ENCODE measurements at places on chromosomes 5 and 9.
A peak's percentile ranks its signal among the peaks of the same experiment; 100 is the strongest.

DNA sequence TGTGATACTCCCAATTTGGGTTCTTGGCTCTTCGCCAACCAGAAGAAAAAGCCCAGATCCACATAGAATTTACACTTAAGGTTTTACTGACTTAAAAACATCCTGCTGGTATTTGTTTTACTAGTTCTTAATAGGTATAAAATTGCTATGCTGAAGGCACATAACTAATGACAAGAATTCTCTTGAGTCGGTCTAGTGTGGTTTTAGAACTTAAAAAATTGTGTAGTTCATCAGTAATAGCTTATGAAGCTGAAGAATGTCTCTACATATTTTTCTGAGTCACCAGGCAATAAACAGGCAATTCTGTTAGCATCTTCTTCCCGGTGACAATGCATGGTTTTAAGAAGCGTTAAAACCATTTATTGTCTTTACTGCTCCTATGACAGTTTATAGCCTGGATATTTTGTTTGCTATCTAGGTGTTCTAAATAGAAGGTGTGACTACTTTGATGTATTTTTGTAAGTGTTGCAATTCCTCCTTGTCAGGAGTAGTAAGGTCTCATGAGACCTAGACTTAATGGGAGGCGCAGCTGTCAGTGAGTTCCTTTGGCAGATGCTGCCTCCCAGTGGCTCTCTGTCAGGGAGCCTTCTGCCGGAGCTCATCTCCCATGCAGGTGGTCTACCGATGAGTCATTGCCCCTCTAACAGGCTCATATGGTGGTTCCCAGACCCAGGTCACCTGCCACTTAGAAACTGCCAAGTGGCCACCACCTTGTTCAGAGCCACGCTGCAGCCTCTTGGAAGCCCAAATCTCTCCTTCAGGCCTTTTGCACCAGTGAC is 173.8 kb downstream of the MAST4 start:
- DNase-seq, result no peak

DNA sequence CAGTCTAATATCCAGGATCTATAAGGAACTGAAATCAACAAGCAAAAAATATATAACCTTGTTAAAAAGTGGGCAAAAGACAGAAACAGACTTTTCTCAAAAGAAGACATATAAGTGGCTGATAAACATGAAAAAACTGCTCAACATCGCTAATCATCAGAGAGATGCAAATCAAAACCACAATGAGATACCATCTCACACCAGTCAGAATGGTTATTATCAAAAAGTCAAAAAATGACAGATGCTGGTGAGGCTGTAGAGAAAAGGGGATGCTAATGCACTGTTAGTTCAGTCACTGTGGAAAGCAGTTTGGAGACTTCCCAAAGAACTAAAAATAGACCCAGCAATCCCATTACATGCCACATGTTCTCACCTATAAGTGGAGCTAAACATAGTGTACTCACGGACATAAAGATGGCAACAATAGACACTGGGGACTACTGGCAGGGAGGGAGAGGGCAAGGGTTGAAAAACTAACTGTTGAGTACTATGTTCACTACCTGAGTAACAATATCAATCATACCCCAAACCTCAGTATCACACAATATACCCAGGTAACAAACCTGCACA is 11.7 kb upstream of the TSSK1B start:
- DNase-seq, result no peak

DNA sequence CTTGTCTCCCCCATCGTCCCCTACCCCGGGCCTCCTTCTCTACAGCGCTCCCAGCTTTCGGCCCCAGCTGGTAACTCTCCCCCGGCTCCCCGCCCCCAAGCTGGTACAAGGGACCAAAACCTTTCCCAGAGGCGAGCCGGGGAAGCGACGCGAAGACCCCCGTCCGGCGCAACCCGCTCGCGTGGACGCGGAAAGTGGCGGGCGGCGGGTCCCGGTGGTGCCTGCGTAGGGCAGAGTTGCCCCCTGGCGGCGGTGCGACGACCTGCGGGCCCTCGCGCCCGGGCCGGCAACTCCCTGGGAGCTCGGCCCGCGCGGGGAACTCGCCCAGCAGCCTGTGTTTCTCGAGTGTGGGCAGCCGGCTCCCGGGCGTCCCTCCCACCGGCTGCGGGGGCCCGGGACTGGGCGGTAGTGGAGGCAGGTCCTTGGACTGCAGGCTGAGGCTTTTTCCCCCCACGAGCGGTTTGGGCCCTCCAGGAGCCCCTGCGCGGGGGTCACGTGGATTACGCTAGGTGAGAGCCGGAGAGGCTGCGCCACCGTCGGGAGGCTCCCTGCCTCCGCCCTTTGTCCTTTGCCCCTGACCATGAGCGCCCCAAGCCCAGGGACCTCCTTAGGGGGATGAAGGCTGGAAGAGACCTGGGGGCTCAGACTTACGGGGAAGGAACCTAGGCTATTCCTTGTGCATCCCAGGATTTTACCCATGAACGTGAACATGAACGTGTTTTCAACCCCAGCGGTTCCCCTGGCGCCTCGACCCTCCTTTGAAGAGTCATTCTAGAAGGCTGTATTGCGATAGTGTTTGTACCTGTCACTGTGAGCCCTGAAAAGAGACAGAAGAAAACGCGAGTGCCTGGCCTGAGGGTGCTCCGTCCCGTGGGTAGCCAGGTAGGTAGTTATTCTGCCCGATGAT is 2.9 kb upstream of the FOXD1 start:
- peak; percentile 34 for DNase-seq

GRCh38 chr9:118784033-118784432 is 585.2 kb downstream of the BRINP1 start:
- DNase-seq, result no peak

GRCh38 chr5:55900068-55900467 is 48.9 kb downstream of the IL31RA start:
- no peak for DNase-seq

DNA sequence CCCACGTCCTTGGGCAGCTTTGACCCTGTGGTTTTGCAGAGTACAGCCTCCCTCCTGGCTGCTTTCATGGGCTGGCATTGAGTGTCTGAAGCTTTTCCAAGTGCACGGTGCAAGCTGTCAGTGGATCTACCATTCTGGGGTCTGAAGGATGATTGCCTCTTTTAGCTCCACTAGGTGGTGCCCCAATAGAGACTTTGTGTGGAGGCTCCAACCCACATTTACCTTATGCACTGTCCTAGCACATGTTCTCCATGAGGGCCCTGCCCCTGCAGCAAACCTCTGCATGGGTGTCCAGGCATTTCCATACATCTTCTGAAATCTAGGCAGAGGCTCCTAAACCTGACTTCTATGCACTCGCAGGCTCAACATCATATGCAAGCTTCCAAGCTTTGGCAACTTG is 644.2 kb upstream of the CDH9 start:
- DNase-seq, result no peak

GRCh38 chr5:137613554-137614265 is 114.6 kb upstream of the SPOCK1 start:
- DNase-seq, result no peak

- DNase-seq, result no peak
Observed at GRCh38 chr5:108036482-108036881, 345.4 kb downstream of the FBXL17 start.

- DNase-seq, result no peak
Observed at GRCh38 chr9:78188594-78188993, 47.3 kb upstream of the CEP78 start.

DNA sequence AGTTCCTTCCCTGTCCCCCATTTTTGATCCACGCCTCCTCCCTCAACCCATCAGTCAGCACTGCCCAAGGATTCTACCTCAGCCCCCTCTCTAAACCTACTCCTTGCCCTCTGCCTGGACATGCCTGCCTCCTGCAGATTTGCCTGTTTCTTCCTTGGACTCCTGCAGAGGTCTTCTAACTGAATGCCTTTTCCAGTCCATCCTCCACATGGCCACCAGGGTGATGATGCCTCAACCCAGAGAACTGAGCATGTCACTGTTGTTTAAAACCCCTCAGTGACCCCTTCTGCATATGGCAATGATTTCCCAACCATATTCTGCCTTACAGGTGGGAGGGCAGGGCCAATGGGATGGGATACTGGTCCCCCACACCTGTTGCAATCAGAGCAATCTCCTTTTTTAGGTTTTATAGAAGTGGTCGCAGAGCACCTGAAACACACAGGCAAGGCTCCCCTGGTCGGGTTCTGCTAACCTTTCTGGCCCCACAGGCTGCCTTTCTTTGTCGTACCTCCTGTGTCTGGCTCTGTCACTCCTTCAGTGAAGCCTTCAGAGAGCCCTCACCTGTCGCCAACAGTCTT is 9.3 kb downstream of the PHYKPL start:
- DNase-seq, result no peak

- no peak for DNase-seq
Observed at GRCh38 chr9:137374131-137374845, 48.7 kb downstream of the EXD3 start.

GRCh38 chr9:70285981-70286598 is 27.3 kb downstream of the SMC5 start:
- DNase-seq, result no peak

DNA sequence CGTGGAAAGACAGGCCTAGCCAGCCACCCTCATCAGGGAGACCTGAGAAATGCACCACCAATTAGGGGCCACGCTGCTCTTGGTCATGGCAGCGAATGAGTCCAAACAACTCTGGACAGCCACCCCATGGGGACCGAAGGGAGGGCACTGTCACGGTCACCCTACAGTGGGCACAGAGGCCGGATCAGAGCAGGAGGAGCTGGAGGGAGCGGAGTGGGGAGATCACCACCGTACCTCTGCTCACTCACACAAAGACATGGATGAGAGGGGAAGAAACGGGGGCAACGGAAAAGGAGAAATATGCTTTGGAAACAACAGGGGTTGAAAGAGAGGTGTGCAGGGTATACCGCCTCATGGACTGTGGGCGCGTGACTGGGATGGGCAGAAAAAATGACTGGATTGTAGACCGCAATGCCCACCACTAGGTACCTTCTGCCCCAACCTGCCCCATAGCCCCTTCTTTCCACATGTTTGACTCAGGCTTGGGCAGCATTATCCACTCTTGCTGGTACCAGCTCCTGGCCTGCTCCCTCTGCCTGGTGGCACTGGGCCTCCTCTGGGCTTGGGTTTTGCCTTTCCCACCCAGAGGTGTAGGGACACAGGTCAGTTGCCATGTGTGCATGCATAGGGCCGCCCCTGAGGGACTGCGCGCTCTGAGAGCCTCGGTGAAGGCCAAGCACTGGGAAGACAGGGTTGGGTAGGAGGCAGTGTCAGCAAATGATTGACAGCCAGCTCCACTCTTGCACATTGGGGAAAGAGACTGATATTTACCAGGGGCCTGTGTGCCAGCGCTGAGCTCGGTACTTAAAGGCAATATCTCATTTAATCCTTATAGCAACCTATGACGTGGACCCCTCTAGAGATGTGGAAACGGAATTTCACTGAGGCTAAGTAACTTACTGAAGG is 76.6 kb downstream of the CRB2 start:
- no peak for DNase-seq

GRCh38 chr9:70586476-70586875 is 172.0 kb upstream of the KLF9 start:
- DNase-seq, result no peak

GRCh38 chr5:65749221-65749844 is 27.3 kb downstream of the NLN start:
- no peak for DNase-seq

DNA sequence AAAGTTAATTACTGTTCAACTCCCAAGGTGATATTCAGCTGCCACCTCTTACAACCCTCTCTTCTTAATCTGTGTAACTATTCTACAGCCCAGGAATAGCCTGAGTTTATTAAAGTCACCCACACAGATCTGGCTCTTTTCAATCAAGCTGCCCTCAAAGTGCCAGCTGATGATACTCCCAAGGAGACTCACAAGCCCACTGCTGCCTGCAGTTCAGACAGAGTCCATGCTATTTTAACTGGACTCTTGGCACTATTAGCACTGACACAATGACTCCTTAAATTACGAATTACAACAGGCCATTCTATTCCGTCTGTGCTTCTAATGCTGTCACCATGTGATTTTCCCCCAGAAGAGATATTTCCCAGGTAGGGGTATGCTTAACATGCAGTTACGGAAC is 26.3 kb downstream of the REEP5 start:
- no peak for DNase-seq

DNA sequence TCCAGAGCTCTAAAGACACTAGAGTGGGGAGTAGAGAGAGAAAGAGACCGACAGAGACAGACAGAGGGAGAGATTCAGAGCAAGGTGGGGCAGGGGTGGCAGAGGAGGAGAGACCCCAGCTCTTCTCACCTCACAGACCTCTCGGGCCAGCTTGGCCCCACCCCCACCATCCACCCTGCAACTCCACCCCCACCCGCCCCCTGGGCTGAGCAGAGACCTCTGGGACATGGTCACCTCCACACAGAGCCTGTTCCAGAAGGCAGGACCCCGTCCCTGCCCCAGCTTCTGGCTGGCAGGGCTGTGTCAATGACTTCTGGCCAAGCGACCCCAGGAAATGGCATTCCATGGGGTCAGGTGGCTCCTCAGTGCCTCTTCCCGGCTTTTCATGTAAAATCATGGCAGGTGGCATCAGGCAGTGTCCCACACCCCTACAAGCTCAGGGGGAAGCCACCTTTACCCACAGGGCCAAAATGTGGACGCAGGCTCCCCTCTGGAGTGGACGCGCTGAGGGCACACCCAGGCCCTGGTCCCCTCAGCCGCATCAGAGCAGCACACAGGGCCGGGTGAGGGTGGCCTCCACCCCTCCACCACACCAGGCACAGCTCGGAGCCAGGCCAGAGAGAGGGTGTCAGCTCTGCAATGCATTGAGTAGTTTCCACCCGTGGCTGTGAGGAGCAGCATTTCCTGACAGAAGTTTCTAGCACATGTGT is 131.2 kb upstream of the LPCAT1 start:
- DNase-seq, result no peak

DNA sequence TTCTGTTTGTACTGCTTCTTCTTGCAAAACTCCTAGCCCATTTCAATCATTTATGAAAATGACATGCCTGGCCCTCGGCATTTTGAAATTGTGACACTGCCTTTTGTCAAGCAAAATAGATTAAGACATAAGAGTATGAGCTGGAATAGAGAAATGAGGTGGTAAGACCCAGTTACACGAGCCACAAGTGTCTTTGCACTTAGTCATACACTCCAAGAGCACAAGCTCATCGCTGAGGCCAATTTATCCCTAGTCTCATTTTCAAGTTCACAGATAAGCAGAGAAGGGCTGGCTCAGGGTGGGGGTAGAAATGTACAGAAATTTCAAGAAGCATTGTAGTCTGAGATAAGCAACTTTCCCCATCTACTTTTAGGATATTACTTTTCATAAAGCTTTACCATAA is 40.6 kb upstream of the MAP1B start:
- no peak for DNase-seq

GRCh38 chr5:87389296-87390034 is 23.3 kb downstream of the CCNH start:
- no peak for DNase-seq

DNA sequence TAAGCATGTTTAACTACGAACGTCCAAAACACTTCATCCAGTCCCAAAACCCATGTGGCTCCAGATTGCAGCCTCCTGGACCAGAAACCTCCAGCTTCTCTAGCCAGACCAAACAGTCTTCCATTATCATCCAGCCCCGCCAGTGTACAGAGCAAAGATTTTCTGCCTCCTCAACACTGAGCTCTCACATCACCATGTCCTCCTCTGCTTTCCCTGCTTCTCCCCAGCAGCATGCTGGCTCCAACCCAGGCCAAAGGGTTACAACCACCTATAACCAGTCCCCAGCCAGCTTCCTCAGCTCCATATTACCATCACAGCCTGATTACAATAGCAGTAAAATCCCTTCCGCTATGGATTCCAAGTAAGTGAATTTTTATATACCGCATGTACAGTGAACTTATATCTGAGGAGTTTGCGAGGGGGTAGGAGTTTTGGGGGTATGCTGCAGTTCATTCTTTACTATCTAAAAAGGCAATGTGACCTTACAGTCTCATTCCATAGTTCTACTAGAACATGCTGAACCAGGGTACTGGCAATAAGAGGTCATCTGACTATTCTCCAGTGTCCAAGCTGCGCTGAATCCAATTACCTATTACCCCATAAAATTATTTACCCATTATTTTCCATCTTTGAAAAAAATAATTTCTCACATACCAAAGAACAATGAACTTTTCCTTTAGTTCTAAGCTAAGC is 3.1 kb downstream of the MYOT start:
- no peak for DNase-seq
